ENCODE measurements at places on chromosomes 3 and 15.

- DNase-seq, result no peak
These were observed 44.9 kb upstream of the MANF start for GRCh38 chr3:51340013-51340829.

DNA sequence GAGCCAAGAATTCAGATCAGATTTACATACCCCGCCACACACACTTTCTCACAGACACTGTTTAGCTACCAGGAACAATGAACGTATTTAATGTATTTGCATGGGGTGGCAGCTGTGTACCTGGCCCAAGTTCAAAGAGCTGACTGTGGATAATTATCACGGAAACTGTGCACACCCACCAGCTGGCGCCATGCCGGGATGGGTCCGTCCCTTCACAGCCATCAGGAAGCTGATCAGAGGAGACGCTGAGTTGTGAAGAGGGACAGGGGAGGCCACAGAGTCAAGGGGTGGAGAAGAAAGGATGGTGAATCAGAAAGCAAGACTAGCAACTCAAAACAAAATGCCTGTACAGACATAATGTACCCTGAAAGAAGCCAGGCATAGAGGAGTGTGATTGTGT, 13.1 kb upstream of the PLA2G4D start:
- no peak for DNase-seq

GRCh38 chr15:62711691-62712454, 330.7 kb upstream of the TPM1 start:
- no peak for DNase-seq

DNA sequence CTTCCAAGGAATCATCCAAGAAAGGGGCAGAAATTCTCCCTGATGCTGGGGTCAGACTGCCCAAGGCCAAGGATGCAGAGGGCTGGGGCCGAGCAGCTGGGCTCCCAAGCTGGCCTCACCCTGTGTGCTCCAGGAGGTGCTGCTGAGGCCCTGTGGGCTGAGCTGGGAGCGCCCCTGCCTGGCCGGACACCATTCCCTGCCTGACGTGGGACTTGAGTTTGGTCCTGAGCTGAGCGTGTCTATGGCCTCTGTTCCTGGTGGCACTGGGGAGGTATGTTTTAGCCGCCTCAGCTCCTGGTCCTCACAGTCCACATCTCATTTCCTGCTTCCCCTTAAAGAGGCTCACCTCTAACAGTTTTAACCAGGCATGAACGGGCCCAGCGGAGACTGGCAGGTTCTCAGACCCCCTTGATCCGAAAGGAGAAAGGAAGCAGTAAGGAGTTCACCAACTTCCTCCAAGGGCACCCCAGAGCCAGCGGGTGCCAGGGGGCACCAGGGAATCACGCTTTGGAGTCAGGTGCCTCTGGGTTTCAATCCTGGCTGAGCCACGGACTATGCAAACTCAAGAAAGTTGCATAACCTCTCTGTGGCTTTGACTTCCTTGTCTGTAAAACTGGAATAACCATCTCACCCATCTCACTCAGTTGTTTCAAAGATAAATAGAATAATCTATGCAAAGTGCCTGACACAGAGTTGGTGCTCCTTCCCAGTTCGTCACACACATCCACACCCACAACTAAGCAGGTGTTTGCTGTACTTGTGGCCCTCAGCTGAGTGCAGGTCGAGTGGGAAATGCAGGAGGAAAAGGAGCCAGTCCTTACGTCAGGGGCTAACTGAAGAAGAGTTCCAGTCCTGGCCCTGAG, 48.6 kb downstream of the SLC12A8 start:
- no peak for DNase-seq

GRCh38 chr3:126541628-126542339, 16.9 kb downstream of the C3orf22 start:
- DNase-seq, result no peak

GRCh38 chr3:147412917-147413685, 3.9 kb downstream of the ZIC1 start:
- no peak for DNase-seq

DNA sequence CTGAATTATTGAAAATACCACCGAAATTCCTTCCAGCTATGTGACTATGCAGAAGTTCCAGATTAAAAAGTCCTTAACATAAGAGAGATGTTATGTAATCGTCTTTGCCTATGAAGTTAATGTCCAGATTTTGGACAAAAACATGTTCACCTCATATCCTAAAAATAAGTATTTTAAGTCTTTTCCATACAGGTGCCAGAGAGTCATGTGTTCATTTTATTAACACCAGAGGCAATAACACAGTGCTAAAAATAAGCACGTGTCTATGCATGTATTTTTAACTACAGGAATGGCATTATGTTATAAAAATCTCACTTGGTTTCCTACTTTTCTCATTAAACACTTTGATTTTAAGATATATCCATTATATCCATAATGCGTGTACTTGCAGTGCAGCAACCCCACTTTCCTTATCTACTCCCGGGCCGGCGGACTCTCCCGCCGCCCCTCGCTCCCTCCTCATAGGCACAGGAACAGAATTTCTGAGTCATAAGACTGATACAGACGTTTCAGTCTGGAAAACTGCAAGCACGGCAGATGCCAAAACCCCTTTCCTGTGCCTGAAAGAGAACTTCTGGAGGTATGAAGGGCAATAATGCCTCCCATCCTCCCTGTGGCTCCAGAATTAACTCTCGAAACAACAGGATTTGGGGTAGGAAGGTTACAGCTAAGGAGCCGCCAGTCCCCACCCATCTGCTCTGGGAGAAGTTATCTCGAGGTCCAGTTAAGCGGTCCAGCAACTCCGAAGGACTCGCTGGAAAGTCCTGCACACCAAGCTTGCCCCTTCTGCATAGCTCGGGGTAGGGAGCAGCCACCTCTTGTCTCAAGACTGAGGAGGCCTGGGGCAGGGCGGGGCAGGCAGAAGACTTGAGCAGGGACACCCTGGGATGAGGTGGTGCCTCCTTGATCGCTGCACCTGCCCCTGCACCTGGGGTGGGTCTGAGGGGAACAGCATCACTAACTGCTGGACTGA, 22.3 kb upstream of the PSTPIP1 start:
- no peak for DNase-seq

DNA sequence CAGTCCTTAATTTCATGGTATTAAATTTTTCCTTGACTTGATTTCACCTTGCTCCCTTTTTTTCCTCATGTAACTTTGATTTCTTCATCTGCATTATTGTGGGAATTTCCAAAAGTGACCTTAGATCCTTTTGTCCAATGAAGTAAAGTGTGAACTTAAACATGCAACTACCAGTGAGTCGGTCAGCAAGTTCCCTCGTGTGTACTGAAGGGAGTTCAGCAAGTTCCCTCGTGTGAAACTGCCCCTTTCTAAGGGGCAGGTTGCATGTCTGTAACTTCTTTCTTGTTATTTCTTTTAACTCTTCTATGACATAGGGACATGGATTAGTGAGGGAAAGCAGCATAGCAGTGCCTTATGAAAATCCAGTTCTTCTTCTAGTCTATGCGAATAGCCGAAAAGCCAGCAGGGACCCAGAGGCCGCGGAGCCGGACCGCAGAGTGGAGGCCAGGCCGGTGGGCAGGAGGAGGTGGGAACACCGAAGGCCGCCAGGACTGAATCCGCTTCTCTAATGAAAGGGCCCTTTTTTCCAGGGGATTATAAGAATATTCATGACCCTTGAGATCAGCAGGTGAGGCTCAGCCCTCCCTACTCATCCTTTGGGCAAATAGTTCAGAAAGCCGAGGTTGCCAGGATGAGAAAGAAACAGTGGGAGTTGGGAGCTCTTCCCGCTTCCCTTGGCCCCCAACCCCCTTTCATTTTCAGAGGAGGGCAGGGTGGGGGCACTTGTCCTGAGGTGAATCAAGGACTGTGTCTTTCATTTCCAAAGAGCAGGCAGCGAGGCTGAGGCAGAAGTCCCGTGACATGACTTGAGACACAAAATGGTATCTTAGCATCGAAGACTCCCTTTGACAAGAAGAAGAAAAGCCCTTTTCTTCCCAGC, 117.5 kb downstream of the OPA1 start:
- DNase-seq, result no peak

GRCh38 chr15:81095690-81096365, 38.2 kb upstream of the CFAP161 start:
- no peak for DNase-seq

DNA sequence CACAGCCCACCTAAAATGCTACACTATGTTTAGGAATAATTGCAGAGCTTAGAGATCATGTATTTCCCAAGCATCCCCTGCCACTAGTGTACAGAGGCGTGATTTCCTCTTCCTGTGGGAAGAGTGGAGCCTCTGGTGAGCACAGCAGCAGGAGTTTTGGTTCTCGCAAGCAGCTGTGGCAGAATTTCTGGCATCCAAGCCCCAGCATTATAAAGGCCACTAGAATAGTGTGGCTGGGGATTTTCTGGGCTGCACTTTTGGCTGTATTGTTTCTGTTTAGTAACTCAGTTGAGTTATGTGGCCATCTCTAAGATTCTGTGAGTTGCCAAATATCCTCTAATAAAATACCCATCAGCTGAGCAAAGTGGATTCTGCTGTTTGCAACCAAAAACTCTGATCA, 64.7 kb downstream of the GPR176 start:
- DNase-seq, result no peak

DNA sequence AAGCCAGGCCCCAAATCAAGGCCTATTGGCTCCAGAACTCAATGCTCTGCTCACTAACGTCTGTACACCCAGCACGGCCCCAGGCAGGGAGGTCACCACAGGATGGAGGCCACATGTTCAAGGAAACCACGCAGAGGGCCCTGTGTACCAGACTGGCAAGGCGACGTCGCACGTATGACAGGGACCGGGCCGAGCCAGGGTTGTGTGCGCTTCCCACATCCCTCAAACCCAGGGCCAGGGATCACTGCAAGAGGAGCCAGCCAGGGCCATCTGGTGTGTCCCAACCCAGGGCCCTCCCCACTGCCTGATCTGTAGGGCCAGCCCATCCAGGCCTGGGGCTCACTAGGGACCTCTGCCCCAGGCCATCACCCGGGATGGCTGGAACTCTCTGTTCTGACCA, 62.0 kb downstream of the ZNF445 start:
- DNase-seq, result no peak

GRCh38 chr15:95132774-95133173, 901.4 kb downstream of the MCTP2 start:
- DNase-seq, result no peak

- no peak for DNase-seq
These were observed 288.7 kb downstream of the IL20RB start for GRCh38 chr3:137246491-137246890.

GRCh38 chr3:118884748-118885206, 149.9 kb downstream of the IGSF11 start:
- peak; percentile 70 for DNase-seq

DNA sequence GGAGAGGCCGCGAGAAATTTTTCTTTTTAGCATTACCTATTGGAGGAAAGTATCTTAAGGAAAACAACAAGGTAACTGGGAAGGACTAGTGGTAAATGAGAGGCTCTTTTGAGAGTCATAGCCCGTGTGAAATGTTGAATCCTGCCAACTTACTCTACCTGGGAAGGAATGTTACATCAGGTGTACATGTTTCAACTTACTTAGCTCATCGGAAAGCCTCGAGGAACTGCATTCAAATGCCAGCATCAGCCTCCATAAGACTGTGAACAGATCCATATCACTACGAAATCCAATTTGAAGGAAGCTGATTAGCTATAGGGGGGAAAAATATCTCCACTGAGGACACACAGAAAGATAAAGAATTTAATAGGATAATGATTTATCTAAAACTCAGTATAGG, 72.3 kb upstream of the PDZRN3 start:
- no peak for DNase-seq

DNA sequence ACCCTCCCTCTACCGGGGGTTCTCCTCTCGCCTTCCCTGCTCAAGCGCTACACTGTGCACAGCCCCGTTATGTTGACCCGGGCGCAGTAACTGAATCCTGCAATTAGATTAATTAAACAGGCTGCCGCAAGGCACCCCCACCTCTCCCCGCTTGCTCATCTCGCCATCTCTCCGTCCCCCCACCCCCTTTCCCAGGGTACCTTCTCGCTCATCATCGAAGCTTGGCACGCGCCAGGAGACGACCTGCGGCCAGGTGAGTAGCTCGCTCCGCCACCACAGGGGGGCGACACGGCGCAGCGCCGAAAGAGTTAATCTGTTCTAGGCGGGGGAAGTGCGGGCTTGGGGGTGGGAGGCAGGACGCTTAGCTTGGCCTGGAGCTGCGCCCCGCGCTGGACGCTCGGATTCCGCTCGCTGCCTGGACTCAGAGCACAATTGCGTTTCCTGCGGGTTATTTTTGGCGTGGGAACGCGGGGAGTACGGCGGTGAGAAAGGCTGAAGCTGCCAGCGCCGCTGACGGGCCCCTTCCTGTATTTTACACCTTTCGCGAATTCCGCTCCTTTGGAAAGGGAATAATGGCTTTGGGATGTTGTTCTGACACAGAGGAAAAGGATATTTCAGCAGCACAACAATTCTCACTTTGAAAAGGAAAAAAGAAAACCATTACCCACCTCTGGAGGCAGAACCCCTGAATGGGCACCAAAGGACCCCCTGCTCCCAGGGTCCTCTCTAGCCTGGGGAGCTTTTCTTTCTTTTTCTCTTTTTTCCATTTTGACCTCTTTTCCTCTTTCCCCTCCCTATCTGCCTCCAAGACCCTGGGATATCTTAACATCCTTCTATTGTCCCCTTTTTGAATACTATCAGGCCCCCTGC, 1.5 kb downstream of the DLL4 start:
- no peak for DNase-seq

GRCh38 chr3:131417751-131418150, 36.2 kb downstream of the NUDT16 start:
- no peak for DNase-seq

GRCh38 chr3:9111417-9111816, 138.0 kb downstream of the SRGAP3 start:
- no peak for DNase-seq

- DNase-seq, result no peak
These were observed 239.7 kb downstream of the PDCD6IP start for GRCh38 chr3:34038131-34038530.

- DNase-seq, result no peak
These were observed 74.7 kb downstream of the DPPA2 start for GRCh38 chr3:109241459-109242186.

DNA sequence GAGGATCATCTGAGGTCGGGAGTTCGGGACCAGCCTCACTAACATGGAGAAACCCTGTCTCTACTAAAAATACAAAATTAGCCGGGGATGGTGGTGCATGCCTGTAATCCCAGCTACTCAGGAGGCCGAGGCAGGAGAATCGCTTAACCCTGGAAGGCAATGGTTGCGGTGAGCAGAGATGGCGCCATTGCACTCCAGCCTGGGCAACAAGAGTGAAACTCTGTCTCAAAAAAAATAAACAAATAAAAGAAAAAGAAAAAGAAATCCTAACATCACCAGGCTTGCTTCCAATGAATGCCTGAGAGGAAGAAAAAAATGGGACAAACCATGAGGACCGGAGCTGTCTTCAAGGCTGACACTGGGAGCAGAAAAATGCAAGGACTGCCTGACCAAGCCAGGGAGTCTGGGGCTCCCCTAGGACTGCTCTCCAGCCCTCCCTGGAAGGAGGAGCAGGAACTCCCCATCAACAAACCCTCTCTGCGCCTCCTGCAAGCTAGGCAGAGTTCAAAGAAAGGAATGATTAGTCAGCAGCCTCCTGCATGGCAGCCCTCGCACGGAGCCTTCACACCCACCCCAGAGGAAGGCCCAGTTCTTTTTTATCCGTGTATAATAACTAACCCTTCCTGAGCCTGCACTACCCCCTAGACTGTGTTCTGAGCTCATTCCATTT, 55.4 kb downstream of the NUP210 start:
- DNase-seq, result no peak

GRCh38 chr15:100133001-100133400, 208.8 kb downstream of the ADAMTS17 start:
- DNase-seq, result no peak

All from CD4-positive, alpha-beta T cell treated with Interleukin-12 subunit alpha and Interleukin-12 subunit beta, for 1 hour (primary cell).